T1000 (cell line): ENCODE measurements at places on chromosomes 2 and 18.

GRCh38 chr18:77478646-77479442 is 229.2 kb downstream of the GALR1 start:
- no peak for DNase-seq

DNA sequence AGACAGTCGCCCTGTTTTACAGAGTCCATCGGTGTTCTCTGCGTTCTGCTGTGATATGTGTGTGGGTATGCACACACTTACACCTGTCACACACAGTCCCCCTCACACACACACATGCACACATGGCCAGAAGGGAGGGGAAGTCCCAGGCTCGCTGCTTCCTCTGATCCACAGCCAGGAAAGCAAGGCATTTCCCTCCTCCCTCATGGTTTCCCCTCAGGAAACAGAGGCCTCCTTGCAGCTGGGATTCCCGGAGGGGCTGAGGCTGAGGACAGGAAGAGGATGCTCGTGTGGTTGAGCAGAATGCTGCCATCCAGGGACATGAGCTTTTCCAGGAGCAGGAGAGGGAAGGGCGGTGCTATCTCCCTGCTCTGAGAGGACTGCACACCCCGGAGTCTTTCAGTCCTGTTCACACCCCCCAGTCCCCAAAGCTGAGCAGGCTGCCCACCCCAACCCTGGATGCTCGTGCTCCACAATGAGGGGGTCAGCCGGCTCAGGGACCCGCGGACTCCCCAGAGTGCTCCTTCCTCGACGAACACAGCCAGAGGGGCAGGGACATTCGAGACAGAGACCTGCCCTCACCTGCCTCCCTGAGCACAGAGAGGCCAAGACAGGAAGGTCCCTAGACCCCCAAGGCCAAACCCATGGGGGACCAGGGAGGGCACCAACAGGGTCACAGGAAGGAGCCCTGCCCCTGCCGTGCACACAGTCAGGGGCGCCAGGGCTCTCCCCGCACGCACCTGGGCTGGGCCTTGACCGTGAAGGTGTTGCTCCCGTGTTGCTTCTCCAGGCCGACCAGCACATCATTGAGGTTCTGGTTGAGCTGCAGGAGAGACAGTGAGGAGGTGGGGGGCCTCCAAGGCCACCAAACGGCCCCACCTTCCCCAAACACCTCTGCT is 45.3 kb downstream of the BIN1 start:
- DNase-seq, result no peak

DNA sequence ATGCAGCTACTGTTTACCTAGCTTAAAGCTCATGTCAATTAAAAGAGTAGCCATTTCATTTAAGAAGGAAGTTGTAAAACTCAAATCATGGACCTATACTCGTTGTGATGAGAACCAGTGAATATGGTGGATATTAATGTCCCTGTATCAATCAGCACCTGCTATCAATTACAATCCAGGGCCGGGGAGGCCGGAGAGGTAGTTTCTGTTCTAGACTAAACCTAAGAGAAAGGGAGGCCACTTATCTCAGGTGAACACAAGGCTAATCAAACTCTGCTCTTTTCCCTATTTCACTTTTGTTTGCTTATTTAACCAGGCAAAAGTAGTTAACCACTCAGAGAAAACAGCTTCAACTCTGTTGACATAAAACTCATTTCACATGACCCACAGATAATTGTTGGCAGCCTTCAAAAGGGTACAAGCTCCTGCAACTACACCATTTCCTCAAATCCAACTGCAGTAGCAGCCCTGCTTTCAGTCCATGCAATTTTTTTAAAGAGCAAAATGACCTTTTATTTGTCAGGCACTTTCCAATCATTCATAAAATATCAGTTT is 27.8 kb upstream of the SLC9A2 start:
- no peak for DNase-seq

GRCh38 chr2:231452799-231453508 is 11.3 kb downstream of the NCL start:
- no peak for DNase-seq

- DNase-seq, result no peak
These were observed 1.2 kb downstream of the SLC39A6 start for GRCh38 chr18:36127836-36128529.

DNA sequence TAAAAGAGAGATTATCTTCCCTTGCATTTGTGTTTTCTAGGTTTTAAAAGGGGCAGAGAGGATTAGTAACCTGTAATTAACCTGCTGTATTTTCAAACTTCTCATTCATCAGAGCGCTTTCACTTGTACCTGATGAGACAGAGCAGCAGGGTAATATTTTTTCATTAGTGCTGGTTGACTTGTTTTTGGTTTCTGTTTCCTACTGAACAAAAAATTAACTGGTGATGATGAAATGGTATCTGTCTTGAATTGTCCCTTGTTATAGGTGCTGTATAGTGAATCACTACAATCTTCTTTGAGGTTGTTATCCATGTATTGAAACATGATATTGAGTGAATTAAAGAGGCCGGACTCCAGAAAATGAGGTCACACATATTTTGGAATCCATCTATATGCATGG is 37.9 kb downstream of the CDH20 start:
- DNase-seq, result no peak

DNA sequence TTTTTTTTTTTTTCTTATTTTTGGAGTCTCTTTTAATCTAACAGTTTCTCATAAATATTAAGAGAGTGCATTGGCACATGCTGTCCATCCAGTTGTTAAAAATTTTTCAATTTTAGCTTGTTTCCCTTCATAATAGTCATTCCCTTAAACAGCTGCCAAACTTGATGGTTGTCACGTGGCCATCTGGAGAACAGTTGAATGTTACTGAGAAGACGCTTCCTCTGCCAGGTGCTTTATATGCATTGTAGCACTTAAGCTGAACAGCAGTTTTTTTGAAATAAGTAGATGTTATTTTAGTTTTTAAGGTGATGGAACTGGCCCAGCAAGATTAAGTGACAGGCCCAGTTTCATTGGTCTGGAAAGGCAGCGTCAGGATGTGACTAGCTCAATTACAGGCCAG is 3.3 kb downstream of the SMARCAL1 start:
- DNase-seq, result no peak

DNA sequence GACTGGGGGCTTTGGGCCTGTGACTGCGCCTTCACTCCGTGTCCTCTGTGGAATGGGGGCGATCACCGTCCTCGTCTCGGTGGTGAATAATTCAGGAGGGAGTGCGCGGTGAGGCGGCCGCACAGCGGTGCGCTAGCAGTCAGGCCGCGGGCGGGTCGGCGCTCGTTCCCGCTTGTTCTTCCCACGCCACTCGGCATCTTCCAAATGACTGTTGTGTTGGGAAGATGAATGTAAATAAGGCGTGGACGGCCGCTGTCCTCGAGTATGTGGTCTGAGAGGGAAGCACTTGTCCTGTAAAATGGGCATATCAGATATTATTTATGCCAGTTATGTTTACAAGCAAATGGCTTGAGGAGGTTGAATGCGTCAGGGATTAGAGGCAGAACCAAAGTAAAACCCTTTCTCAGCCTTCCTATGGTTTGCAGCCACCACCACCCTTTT is 608 bp upstream of the VPS4B start:
- DNase-seq, result no peak

DNA sequence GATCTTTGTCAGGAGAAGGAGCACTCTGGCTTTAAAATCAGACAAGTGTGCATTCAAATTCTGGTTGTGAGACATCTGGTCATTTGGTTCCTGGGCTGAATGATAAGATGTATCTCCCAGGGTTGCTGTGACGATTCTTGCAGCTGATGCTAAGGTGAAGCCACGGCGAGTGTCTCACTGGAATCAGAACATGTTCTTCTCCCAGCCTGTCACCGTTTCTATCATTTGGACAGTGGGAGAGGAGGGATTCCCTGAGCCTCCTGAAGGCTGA is 68.3 kb downstream of the NCK2 start:
- no peak for DNase-seq
